ENCODE measurements at places on chromosomes 6 and 20.

GRCh38 chr6:30810813-30811339, 66.5 kb upstream of the IER3 start:
- DNase-seq = no peak

DNA sequence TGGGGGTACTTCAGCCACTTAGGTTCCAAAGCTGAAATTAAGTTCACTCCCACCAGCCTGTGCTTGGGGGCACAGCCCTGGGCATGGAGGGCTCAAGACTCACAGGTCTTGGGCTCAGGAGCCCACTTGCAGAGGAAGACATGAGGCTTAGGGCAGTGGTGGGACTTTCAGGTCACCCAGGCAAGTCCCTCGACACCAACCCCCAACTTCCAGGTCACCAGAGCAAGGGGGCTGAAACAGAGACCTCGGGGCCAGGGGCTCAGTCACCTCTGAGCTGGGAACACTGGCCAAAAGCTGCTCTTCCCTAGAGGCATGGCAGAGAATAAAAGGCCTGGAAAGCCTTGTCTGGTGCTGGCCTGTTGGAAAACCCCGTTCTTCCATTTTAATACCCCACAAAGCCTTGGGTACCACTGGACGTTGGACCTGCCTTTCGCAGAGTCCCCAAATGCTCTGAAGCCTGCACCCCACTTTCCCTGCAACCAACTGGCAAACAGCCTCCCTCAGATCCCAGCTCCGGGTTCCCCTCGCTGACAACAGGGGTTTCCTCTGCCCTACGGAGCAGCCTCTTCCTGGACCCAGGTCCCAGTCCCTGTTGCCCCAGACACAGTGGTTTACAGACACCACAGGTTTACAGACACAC, 160.9 kb upstream of the PMEPA1 start:
- no peak for DNase-seq

DNA sequence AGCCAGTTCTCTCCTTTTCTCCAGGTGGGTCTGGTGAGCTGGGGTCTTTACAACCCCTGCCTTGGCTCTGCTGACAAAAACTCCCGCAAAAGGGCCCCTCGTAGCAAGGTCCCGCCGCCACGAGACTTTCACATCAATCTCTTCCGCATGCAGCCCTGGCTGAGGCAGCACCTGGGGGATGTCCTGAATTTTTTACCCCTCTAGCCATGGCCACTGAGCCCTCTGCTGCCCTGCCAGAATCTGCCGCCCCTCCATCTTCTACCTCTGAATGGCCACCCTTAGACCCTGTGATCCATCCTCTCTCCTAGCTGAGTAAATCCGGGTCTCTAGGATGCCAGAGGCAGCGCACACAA, 765 bp upstream of the CFB start:
- DNase-seq = no peak

DNA sequence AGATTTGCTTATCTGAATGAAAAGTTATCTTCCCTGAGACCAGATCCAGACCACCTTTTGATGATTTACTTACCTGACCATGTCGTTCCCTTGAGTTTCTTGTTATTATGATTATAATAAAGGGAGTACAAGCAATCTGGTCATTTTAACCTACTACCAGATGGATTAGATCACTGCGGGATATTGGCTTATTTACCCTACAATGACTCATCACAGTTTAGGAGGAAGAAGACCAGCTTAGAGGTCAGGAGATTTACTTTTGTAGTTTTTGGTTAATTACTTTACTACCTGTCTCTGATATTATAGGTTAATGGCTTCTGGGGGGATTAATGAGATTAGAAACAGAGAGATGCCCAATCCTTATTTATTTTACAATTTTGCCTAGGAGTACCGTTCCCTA, 10.7 kb downstream of the PKIB start:
- DNase-seq = no peak

DNA sequence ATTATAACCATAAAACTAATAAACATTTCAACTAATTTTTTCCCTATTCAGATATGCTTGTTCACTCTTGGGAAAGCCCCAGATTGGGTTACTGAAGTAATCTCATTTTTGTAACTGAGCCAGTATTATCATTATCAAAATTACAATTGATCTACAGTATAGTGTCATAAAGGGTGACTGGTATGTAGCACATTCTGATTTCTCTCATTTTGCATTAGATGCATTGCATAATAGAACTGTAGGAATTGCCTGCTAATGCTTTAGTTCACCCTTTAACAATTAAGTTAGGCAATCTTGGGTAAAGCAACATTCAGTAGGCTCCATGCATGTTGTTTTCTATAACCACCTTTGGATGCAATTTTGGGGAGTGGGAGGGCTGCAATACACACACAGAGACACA, 150.8 kb upstream of the FLRT3 start:
- no peak for DNase-seq

GRCh38 chr20:4122926-4123325, 107.6 kb upstream of the RNF24 start:
- no peak for DNase-seq

DNA sequence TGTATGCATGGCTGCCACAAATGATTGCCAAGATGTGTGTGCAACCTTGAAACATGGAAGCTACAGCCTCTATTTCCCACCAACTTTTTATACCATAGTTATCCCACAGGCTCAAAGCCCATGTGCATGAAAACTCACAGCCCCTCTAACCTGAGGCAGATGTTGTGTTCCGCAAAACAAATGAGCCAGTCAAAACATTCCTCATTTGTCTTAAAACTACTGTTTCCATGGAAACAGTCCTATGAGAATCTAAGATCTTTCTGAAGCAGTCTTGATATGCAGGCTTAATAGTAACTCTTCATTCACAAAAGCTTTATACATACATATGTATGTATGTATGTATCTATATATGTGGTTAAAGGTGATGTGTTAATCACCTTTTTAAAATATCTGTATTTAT, 31.2 kb upstream of the MANEA start:
- DNase-seq = no peak

DNA sequence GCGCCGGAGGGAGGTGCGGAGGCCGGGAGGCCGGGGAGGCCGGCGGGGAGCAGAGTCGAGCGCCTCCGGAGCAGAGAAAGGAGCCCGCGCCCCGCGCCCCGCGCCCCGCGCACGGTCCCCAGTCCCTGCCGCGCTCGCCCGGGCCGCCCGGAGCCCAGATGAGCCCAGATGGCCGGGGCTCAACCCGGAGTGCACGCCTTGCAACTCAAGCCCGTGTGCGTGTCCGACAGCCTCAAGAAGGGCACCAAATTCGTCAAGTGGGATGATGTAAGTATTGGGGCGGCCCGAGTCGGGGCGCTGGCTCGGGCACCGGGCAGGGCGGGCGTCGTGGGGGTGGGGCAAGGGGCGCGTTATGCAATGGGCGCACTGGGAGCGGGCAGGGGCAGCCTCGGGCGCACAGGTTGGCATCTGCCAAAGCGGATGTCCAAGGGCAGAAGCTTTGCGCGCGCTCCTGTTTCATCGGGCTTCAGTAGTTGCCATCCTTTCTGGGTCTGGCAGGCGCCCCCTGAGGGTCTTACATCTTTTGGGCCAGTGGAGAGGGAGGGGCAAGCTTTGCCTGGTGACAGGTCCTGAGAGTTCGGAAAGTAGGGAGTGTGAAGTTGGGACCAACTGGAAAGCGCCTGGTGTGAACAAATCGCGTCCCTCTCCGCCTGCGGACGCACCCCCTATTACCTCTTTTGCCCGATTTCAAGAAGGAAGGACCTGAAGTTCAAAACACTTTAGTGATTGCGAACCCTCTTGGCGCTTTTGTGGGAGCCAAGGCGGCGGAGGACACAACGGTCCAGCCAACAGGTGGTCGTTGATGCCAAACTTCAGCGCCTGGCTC, 631 bp downstream of the PLCB1 start:
- DNase-seq = peak; percentile 25

DNA sequence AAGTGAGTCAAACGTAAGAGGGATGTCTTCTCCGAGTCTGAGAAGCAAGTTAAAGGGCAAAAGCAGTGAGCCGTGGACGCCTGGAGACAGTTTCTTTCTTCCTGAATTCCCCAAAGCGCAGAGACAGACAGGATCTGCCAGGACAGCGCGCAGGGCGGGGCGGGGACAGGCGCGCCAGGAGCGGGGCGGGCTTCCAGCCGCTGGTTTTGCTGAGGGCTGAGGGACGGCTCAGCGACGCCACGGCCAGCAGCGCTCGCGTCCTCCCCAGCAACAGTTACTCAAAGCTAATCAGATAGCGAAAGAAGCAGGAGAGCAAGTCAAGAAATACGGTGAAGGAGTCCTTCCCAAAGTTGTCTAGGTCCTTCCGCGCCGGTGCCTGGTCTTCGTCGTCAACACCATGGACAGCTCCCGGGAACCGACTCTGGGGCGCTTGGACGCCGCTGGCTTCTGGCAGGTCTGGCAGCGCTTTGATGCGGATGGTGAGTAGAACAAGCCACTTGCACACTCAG, at the start of gene SCGN:
TSS of gene SCGN (plus strand) at position 209 of the 509 bp plus-strand sequence. CDS start at position 398, 189 bp downstream.
- no peak for DNase-seq

GRCh38 chr20:16283307-16283706, 289.9 kb downstream of the KIF16B start:
- no peak for DNase-seq

DNA sequence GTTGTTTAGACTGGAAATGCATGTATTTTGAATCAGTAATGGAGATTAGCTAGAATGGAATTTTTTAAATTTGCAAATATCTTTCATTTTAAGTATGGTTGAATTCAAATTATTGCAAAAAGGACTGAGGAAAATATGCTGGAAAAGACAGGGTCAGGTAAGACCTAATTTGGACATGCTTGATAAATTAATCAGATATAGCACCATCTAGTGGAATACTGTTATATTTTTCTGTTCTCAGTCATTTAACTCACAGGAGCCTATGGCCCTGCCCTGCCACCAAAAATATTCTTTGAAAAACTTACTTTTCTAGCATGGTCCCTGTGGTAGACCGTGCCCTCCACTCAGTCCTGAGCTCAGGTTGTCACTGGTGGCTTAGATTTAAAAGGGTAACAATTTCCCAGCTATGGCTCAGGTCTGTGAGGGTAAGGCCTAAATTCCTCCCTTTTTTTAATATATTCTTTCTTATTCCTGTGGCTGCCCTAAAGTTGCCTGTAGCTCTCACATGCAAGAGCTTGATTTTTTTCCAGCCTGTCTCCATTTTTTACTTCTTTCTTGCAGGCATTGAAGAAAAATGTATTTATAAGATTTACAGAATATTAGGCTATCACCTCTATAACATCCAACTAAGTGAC, 25.3 kb upstream of the KIAA1586 start:
- peak; percentile 34 for DNase-seq

DNA sequence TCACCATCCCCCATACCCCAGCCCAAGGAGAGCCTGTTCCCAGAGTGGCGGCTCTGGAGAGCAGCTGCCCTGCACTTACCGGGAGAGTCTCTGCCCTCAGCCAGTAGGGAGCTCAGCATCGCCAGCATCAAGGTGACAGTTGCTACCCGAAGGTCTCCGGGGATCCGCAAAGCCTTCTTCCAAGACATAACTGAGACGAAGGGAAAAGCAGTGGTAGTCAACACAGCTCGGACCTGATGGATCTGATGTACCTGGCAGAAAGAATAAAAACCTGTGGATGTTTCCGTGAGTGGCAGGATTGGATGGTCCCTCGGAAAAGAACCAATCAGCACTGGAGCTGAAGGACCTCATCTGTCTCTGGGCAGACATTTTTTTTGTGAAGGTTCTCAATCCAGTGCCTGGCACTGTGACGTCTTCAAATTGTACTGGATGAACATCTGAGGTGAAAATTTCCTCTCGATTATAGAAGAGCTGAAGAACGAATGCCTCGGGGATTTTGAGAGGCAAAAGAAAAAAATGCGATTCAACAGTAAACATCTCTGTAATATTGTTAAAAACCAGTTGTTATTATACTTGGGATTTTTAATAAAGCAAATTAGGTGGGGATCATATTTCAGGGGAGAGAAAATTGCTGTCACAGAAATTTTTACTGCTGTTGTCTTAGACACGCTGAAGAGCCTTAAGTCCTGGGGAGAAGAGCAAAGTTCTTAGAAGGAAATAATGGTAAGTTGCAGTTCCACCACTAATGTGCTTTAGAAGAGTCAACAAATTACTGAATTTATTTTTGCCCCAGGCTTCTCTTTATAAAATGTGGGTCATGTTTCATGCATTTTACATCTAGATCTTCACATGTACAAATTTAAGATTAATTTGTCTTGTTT, at the start of gene HLA-DQB1:
TSS of gene HLA-DQB1 (minus strand) at position 238 of the 881 bp plus-strand sequence. CDS start at position 188, 50 bp downstream.
- DNase-seq = peak; percentile 20

- DNase-seq = no peak
Observed at GRCh38 chr20:53900380-53900999, 169.9 kb downstream of the BCAS1 start.

GRCh38 chr20:8858181-8858787, 210.6 kb upstream of the PLCB4 start:
- no peak for DNase-seq

DNA sequence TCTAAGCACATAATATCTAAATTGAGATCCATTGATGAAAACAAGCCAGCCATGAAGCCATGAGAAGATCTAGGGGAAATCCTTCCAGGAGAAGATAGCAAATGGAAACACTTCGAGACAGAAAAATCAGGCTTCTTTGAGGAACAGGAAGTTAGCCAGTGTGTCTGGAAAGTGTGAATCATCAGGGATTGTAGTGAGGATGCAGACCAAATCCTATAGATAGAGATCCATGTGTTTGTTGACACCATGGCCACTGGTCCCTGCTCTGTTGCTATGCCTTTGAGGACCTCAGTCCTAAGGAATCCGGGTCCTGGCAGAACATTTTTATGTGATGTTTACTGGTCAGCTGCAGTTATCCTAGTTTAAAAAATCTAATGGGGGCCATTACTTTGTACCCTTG, 6.6 kb upstream of the ELOVL2 start:
- no peak for DNase-seq

- DNase-seq = no peak
Observed at GRCh38 chr20:4920131-4920530, 81.2 kb downstream of the SLC23A2 start.

DNA sequence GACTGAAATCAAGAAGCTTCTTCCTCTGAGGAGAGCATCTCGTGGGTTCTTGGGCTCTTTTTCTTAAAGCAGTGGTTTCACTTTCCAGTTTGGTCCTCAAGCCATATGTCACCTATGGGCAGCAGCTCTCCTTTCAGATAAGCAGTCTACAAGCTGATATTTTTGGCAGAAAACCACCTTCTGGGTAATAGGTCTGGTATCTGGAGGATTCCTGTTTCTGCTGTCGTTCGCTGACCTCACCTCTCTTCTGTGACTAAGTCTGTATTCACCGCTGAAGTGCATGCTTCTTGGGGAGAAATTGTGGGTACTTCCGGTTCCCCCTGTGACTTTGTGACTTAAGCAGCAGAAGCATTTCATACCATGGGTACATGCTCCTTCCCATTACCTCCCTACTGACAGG, 193.6 kb downstream of the EDN1 start:
- DNase-seq = no peak

GRCh38 chr20:1741309-1742048, 83.9 kb upstream of the SIRPG start:
- no peak for DNase-seq

DNA sequence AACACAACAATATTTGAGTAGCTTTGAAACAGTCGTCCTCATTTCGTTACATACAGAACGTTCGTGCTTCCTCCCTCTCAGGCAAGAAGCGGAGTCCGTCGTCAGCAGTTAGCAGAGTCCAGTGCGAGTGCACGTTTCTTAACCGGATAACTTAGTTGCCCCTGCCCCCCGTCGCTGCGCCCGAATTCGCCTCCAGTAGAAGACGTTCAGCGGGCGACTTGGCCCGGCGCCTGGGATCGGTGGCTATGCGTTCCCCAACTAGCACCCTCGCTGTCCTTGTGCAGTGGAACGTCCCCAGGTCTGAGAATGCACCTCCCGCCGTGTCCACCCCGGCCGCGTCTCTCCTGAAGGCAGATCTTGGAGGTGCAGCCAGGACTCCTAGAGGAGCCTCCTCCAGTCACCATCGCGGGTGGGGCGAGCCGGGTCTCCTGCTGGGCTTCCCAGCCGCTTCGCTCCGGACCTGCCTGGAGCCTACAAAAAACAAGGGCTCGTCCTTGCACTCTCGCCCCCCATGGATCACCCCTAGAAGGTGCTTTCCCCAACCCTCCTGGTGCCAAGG, 910 bp upstream of the PCSK2 start:
- no peak for DNase-seq
